Small intestine (tissue), 16 donors: ENCODE measurements at places on chromosomes 13 and 19. TPM values are rescaled to one million over a fixed set of nuclear protein-coding genes. Genes with fewer than 3 reads are reported as not detected.

The KRTDAP gene
- 0.37 TPM for polyA plus RNA-seq

DNA sequence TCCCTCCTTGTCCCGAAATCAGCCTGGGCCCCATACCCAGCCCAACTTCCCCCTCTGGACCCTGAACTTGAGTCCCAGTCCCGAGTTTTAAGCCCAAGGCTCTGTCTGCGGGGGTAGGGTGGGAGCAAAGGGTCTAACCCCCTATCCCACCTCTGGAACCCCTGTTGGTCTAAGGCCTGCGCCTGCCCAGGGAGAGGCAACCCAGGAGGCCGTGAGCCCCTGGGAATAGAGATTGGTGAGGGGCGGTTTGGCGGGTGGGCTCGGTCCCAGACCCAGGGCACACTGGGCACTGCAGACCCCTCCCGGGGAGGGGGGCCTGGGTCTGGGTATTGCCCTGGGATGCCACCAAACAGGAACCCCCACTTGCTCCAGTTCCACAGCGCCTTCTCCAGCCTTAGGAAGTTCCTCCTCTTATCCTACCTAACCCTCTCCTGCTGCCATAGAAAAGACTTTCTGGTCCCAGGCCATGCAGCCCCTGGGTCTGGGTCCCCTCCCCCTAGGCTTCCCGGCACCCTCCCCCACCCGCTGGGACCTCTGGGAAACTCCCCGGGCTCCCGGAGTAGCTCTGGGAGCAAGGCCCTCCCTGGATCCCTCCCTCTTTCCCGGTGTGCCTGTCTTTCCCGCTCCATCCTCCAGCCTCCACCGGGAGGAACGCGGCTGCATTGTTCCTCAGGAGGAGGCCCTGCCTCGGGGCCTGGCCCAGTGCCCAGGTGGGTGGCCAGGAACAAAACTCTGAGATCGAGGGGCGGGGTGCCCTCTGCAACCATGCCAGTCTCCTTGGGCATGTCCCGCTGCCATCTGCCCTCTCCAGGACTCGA lies 33.6 kb upstream of the NANOS3 start:
- DNase-seq: no peak
- peaks cover 9% of the 10 kb centered on the region for H3K4me1 ChIP-seq
- H3K36me3 ChIP-seq: no peaks in the 10 kb centered on the region
- peak overlapping the region; percentile 99 for H3K27ac ChIP-seq

The CEACAM7 gene
- 0.33 TPM for polyA plus RNA-seq

The THSD8 gene
- polyA plus RNA-seq: 4.0 TPM

- DNase-seq: no peak
- no peak overlapping the region for H3K27ac ChIP-seq
- H3K4me3 ChIP-seq: no peak overlapping the region
- H3K27me3 ChIP-seq: peaks cover 11% of the 10 kb centered on the region
- H3K36me3 ChIP-seq: no peaks in the 10 kb centered on the region
These were observed 169.4 kb downstream of the OLFM4 start for GRCh38 chr13:53198017-53198416.

The F10 gene
- 7.7 TPM for polyA plus RNA-seq

GRCh38 chr19:37362733-37363132 lies 8.2 kb upstream of the ZNF527 start:
- DNase-seq: no peak
- no peaks in the 10 kb centered on the region for H3K27me3 ChIP-seq
- no peaks in the 10 kb centered on the region for H3K4me1 ChIP-seq
- no peak overlapping the region for H3K4me3 ChIP-seq

GRCh38 chr19:6076675-6077463 lies 33.4 kb downstream of the RFX2 start:
- H3K27me3 ChIP-seq: no peaks in the 10 kb centered on the region
- no peaks in the 10 kb centered on the region for H3K36me3 ChIP-seq
- H3K27ac ChIP-seq: peak overlapping the region; percentile 74
- H3K4me3 ChIP-seq: no peak overlapping the region
- no peak for DNase-seq

DNA sequence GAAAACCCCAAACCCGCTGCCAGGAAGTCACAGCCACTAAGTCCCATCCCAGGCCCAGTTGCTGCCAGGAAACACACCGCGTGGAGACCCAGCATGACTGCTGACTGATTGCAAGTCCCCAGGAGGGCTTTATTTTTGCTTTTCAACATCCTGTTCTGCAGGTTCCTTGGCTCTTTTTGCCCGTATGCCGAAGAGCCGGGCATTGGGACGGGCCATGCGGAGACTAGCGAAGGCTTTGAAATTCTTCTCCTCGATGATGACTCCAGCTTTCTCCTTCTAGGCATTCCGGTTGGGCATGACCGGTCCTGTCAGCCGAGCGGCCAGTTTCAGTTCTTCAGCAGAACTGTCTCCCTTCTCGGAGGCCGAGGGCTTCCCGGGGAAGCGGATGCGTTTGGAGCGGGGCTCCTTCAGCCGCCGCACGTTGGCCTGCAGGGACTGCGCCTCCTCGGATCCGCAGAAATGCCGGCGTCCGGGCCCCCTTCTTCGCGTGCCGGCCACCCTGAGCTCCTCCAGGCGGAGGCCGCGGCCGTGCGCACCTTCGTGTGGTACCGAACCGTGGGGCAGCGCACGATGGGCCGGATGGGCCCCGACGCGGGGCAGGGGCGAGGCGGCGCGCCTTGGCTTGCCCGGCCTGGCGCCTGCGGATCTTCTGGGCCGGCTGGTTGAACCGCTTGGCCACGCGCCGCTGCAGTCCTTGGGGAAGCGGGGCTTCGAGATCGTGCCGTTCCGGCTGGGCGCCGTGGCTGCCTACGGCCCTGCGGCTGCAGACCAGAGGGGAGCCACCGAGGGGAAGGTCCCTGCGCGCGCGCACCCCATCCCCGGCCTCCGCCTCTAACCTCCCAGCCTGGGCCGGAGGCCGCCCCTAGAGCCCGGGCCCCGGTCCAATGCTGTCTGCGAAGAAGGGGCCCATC lies 15.2 kb downstream of the ZSCAN5C start:
- H3K4me3 ChIP-seq: no peak overlapping the region
- DNase-seq: no peak
- no peak overlapping the region for H3K27ac ChIP-seq
- H3K27me3 ChIP-seq: peaks cover 5% of the 10 kb centered on the region

DNA sequence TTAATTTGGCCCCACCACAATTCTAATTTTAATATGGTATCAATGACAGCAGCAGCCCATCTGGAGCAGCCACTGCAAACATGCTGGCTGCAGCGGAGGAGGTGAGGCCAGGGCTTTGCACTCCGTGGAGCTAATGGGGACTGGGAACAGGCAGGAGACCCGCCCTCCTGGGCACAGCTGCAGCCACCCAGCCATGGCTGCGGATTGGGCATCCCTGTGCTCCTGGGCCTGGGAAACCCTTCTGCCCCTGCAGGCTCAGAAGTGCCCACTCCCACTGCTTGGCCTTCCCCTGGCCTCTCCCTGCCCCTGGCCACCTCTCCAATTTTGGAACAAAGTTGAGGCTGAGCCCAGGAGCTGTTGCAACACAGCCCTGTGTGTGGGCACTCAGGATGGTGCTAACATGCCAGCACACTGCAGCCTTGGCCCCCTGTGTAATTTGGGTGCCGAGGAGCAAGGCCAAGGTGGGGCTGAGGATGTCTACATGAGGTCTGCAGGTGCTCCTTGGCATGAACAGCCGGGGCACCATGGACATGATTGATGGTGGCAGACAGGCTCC lies 123.6 kb downstream of the PCDH9 start:
- DNase-seq: no peak
- no peak overlapping the region for H3K4me3 ChIP-seq
- no peaks in the 10 kb centered on the region for H3K27me3 ChIP-seq
- H3K36me3 ChIP-seq: no peaks in the 10 kb centered on the region
- no peak overlapping the region for H3K27ac ChIP-seq

The RXFP2 gene
- not detected for polyA plus RNA-seq

GRCh38 chr13:21949818-21950429 lies 279.1 kb downstream of the FGF9 start:
- H3K27me3 ChIP-seq: no peaks in the 10 kb centered on the region
- no peaks in the 10 kb centered on the region for H3K4me1 ChIP-seq
- DNase-seq: no peak
- H3K36me3 ChIP-seq: no peaks in the 10 kb centered on the region
- H3K27ac ChIP-seq: no peak overlapping the region

DNA sequence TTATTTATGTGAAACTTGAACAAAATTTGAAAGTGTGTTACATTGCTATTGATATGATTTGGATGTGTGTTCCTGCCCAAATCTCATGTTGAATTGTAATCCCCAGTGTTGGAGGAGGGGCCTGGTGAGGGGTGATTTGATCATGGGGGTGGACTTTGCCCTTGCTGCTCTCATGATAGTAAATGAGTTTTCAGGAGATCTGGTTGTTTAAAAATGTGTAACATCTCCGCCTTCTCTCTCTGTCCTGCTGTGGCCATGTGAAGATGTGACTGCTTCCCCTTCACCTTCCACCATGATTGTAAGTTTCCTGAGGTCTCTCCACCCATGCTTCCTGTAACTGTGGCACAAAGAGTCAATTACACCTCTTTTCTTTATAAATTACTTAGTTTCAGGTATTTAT lies 1731.0 kb downstream of the SLITRK5 start:
- H3K4me1 ChIP-seq: no peaks in the 10 kb centered on the region
- H3K36me3 ChIP-seq: no peaks in the 10 kb centered on the region
- no peak overlapping the region for H3K4me3 ChIP-seq

DNA sequence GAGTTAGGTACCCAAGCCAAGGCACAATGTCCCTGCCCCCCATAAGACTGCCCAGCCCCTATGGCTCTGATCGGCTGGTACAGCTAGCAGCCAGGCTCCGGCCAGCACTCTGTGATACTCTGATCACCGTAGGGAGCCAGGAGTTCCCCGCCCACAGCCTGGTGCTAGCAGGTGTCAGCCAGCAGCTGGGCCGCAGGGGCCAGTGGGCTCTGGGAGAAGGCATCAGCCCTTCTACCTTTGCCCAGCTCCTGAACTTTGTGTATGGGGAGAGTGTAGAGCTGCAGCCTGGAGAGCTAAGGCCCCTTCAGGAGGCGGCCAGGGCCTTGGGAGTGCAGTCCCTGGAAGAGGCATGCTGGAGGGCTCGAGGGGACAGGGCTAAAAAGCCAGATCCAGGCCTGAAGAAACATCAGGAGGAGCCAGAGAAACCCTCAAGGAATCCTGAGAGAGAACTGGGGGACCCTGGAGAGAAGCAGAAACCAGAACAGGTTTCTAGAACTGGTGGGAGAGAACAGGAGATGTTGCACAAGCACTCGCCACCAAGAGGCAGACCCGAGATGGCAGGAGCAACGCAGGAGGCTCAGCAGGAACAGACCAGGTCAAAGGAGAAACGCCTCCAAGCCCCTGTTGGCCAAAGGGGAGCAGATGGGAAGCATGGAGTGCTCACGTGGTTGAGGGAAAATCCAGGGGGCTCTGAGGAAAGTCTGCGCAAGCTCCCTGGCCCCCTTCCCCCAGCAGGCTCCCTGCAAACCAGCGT lies 3.0 kb upstream of the KMT2B start:
- no peak overlapping the region for H3K27ac ChIP-seq
- no peak overlapping the region for H3K4me3 ChIP-seq
- no peak for DNase-seq
- H3K36me3 ChIP-seq: no peaks in the 10 kb centered on the region

DNA sequence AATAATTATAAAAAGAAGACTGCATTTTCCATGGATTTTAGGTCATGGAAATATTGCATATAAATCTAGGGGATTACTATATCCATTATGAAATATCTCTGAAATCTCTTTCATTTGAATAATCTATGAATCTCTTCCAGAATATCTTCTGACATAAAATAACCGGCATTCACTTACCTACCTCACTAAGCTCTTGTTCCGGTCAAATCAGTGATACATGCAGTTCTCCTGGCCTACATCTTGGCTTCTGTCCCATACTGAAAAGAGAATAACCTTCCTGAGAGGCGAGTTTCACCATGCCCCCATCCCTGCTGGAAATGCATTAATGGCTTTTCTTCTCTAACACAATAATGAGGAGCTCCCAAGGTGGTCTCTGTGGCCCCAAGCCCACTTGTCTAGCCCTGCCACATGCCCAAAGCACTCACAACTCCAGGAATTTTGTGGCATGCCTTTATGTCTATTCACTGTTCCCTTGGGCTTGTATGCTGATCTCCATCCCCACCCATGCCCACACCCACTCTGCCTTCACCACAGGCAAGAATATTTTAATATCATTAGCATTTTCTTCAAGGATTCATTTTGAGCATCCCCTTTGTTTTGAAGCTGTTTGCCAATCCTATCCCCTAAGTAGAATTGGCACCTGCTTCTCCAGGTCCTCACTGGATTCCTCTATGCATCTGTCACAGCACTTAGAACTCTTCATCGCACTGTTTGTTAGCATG lies 401.6 kb downstream of the COG6 start:
- DNase-seq: no peak
- no peak overlapping the region for H3K4me3 ChIP-seq
- H3K27ac ChIP-seq: no peak overlapping the region
- H3K27me3 ChIP-seq: no peaks in the 10 kb centered on the region
- H3K4me1 ChIP-seq: no peaks in the 10 kb centered on the region

The CYSLTR2 gene
- 0.27 TPM for polyA plus RNA-seq

DNA sequence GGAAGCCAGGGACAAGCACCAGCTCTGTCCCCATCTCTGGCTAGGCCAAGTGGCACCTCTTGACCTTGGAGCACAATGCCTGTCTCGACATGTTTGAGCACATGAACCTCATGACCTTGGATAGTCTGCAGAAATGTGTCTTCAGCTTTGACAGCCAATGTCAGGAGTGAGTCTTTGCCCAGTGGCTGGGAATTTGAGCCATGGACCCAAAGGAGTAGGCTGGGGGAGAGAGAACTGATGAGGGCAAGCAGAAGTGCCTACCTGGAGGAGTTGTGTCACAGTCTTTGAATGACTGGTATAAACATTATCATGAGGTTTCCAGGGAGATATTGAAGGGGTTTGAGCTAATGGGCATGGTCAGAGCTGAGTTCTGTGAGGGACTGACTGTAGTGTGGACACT lies 6.7 kb upstream of the CYP4F12 start:
- no peak overlapping the region for H3K27ac ChIP-seq
- no peaks in the 10 kb centered on the region for H3K27me3 ChIP-seq
- no peak overlapping the region for H3K4me3 ChIP-seq

GRCh38 chr19:54436031-54436523 lies 12.9 kb upstream of the LENG8 start:
- no peak for DNase-seq
- no peak overlapping the region for H3K4me3 ChIP-seq
- H3K36me3 ChIP-seq: peaks cover 18% of the 10 kb centered on the region
- no peaks in the 10 kb centered on the region for H3K27me3 ChIP-seq
- H3K4me1 ChIP-seq: peaks cover 6% of the 10 kb centered on the region
- no peak overlapping the region for H3K27ac ChIP-seq

- H3K36me3 ChIP-seq: no peaks in the 10 kb centered on the region
- no peak overlapping the region for H3K27ac ChIP-seq
- no peak overlapping the region for H3K4me3 ChIP-seq
- peaks cover 12% of the 10 kb centered on the region for H3K27me3 ChIP-seq
- no peaks in the 10 kb centered on the region for H3K4me1 ChIP-seq
These were observed 34.0 kb upstream of the SPACA7 start for GRCh38 chr13:112341976-112342735.
